ENCODE measurements at places on chromosomes 1 and 21.

GRCh38 chr1:49213301-49213700 is 436.6 kb upstream of the BEND5 start:
- no peak for DNase-seq

- no peak for DNase-seq
Observed at GRCh38 chr1:20349561-20349960, 58.9 kb downstream of the VWA5B1 start.

- DNase-seq: no peak
Observed at GRCh38 chr1:151585622-151586021, 26.2 kb upstream of the SNX27 start.

DNA sequence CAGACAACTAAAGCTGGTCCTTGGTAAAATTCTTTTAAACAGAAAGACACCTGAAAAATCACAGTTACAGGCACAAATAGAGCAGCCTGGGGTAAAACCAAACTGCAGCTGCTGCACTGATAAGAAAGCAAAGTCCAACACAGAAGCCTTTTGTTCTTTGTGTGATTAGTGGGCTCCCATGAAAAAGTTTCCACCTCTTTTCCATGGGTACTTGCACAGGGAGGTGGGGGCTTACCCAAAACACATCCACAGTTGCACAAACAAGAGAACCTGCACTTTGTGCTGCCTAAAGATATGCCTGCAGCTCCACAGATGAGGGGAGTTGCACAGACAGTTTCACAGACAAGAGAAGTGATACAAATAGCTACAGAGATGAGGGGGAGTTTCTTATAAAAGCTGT is 106.7 kb upstream of the SLC5A9 start:
- no peak for DNase-seq

DNA sequence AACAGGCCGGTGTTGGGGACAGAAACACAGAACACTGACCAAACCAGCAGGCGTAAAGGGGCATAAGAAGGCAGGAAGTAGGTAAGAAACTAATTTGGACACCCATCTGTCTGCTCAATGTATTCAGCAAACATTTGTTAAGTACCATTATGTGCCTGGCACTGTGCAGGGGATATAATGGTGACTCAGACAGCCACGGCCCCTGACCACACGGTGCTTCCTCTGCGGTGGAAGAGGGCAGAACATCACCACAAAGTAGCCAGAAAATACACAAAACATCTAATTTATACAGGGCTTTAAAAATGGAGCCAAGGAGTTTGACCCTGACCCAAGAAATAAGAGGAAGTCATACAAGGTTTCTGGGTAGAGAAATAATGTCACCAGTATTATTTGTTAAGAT is 12.9 kb downstream of the DNAJC11 start:
- DNase-seq: no peak

- DNase-seq: no peak
Observed at GRCh38 chr21:16678429-16679160, 834.2 kb upstream of the CXADR start.

DNA sequence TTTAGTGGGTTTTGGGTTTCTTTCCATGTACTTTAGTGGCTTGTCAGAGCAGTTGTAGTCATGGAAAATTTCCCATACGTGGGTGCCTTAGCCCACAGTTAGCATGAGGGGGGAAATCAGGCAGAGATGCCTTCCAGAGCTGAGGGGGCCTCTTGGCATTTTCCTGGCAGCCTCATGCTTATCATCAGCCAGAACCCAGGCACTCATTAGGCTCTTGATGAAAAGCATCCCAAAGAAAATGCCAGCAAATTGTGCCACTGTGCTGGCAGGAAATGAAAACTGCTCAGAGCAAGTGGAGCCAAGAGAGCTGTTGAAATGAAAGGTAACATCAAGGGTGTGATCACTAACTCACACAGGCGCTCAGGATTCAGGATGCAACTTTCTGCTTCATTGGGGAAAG is 128.0 kb downstream of the TNNI3K start:
- DNase-seq: no peak

Data from stimulated activated CD8-positive, alpha-beta memory T cell treated with anti-CD3 and anti-CD28 coated beads, Interleukin-4, amount 100 ng/mL, for 4 hours (primary cell).